Stimulated activated CD4-positive, alpha-beta T cell treated with anti-CD3 and anti-CD28 coated beads, Interleukin-15, amount 100 ng/mL, for 1 hour (primary cell): ENCODE measurements at places on chromosomes 2 and 18.

DNA sequence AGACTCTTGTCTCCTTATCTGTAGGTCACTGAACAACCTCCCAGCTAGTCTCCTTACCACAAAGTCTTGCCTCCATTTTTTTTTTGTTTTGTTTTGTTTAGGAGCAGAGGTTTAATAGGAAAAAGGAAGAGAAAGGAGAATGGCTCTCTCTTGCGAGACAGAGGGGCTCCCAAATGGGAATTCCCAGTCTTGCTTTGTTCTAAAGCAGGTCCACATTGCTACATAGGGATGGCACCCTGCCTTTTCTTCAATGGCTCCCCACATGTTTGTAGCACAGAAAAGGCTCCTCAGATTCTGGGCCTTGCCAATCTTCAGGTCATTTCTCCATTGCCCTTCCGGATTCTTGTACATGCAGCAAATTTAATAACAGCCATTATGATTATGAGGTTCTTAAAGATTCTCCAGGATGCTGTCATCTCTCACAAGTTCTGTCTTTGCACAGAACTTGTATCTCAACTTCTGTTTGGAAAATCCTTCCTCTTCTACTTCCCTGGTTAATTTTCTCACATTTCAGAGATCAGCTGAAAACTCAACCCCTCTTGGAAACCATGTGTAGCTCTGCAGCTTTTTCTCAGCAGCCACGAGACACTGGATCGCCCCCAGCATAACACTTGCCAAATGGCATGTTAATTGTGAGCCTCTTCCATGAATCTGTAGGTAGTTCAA, 23.6 kb downstream of the IL1F10 start:
- DNase-seq, result no peak

- DNase-seq, result no peak
Measured at GRCh38 chr2:194486326-194486725, 1170.7 kb upstream of the SLC39A10 start.

DNA sequence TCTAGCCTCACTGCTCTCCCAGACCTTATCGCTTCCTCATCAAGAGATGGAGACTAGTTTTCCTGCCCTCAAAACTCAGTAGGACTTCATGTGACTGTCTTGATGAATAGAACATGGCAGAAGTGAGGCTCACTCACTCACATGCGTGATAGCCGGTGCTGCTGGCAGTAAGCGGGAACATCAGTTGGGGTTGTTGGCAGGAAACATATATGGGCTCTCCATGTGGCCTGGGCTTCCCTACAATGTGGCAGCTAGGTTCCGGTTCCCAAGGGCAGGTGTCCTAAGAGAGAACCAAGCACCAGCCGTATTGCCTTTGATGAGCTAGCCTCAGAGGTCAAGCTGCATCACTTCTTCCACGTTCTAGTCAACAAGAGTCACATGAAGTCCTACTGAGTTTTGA, 15.2 kb upstream of the FAHD2A start:
- DNase-seq, result no peak

DNA sequence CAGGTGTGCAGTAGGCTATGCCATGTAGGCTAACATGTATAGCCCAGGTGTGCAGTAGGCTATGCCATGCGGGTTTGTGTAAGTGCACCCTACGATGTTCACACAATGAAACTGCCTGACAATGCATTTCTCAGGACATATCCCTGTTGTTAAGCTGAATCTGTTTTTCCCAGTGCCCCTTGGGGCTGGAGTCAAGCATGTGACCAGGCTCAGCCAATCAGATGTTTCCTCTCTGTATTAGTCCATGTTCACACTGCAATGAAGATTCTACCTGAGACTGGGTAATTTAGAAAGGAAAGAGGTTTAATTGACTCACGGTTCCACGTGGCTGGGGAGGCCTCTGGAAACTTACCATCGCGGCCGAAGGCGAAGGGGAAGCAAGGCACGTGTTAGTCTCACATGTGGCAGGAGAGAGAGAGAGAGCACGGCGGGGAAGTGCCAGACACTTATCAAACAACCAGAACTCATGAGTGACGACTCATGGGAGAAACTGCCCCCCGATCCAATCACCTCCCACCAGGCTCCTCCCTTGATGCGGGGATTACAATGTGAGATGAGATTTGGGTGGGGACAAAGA, 24.2 kb downstream of the ITM2C start:
- no peak for DNase-seq

- no peak for DNase-seq
Measured at GRCh38 chr18:26119246-26119645, 14.4 kb upstream of the PSMA8 start.

DNA sequence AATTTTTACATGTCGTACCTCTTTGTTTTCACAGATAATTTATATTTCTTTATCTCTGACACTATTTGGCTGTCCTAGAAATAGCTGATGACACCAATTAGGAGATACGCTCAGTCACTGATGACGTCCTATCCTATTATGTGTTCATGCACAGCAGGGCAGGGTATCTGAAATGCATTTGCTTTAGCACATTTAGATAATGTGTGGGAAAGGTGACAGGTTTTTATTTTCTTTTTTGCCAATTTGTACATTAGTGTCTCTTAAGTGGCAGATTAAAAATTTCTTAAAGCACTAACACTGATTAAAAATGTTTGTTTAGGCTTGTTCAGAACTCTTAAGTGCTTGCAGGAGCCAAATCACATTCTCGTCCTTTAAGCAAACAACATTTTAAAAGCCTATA, 39.7 kb downstream of the CDC42EP3 start:
- DNase-seq, result no peak

DNA sequence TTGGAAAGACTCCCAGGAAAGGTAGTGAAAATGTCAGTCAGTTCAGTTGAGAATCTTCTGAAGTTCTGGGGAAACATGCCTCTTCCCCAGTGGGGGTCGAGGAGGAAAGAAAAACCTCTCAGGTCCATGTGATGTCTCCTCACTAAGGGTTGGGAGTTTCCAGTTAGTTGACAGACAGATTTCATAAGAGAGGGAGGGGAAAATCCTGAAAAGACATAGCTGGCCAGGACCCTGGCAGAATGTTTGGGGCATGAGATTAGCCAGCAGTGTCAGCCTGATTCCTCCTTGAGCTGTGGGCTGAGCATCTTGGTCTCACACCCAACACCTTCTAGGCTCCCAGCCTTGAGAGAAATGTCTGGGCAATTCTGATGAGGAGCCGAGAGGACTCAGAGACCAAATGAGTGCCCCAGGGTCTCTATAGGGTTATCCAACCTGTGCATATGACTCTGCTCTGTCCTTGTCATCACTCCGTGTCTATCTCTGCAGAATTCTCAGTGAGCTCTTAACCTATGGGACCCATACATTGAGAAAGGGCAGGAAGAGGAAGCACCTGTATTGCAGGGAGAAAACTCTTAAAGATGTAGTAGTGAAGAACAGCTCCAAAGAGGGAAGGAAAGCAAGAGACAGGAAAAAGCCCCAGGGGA, 13.9 kb downstream of the BMP10 start:
- no peak for DNase-seq

- DNase-seq, result no peak
Measured at GRCh38 chr2:215773728-215774127, 239.6 kb downstream of the MREG start.

DNA sequence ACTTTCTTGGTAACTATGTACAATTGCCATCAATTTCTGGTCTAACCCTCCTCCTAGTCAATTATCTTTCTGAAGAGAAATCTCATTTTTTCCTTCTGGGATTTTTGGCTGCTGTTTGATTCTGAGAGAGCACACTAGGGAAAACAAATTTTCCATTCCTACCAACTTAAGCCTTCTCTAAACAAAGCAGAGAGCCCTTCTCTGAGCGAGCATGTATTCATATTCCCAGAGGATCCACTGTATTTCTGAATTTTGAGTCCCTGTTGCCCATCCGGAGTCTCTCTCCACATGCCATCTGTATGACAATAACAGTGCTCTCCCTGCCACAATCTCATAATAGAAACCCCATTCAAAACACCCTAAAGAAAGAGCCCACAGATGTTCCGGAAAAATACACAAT, 78.5 kb downstream of the MAIP1 start:
- no peak for DNase-seq

DNA sequence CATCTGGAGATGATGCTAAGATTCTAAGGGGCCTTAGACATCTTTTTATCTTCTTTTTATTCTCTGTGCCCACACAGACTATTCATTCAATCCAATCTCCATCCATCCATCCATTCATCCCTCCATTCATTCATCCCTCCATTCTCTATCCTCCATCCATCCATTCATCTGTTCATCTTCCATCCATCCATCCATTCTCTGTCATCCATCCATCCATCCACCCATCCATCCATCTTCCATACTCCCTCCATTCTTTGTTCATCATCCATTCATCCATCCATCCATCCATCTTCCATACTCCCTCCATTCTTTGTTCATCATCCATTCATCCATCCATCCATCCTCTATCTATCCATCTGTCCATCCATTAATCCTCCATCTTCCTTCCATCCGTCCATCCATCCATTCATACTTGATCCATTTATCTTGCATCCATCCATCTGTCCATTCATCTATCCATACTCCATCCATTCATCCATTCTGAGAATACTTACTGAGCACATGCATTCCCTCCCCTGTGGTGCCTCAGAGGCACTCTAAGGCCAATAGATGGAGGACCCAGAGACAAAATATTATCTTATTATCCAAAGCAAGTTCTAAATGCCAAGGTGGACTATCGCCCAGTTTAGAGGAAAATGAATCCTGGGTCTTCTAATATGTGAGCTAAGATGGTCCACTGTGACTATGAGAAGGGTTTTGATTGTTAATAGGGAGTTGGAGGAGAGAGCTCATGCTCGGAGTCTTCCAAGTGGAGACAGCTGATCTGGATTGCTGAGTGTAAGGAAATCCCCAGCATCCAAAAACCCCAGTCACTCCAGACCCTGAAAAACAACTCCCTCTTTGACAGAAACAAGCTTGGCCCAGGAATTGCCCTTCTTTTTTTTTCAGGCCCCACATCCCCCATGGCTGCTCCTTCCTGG, 152.6 kb upstream of the MYCN start:
- DNase-seq, result no peak

DNA sequence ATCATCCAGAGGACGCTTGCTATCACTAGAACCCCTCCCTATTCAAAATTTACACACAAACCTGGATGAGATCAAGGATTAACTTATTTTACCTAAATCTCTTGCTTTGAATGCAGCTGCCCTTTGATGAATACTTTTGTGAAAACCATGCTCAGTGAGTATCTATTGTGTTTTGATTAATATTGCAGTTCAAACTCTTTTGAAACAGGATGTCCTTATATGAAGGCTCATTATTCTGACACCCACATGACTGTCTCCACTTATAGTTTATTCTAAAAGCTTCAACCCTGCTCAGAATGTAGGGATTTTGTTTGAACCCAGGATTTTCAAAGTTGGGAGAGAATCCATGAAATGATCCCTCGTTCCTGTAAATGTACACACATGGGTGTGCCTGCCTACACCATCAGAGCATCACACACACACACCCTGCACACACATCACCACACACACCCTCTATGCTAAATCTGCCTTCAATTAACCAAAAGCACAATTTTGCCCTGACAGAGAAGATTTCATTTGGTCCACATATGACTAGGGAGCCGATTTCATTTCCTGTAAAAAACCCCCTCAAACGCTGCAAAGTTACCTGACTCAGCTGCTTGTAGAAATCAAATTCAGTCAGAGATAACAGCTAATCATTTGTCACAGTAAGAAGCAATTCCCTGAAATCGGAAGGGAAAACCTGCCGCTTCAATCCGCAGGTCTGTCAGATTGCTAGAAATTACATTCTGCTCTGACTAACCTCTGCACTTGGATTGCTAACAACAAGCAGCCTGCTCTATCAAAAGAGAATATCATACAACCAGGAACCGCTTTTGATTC, 65.2 kb downstream of the ZEB2 start:
- no peak for DNase-seq

GRCh38 chr2:147297820-147298219, 547.0 kb upstream of the ACVR2A start:
- DNase-seq, result peak; percentile 15

GRCh38 chr2:42336361-42336965, 24.6 kb downstream of the COX7A2L start:
- DNase-seq, result no peak

DNA sequence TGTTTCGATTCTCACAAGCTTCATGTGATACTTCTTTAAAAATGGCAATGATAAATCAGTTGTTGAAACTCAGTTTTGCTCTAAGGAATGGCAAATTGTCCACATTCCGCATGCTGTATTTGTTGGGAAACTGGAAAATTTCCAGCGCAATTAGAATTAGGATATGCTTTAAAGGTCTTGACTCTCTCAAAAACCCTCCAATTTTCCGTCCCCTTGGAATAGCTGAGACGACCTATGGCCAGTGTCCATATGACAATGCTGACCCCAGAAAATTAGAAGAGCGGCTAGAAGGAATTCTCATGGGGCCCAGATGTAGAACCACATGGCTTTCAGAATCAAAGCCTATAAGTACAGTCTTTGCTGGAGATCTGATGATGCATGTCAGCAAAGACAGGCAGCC, 170.8 kb downstream of the TMEM18 start:
- DNase-seq, result no peak

GRCh38 chr18:76736309-76736708, 86.0 kb upstream of the ZNF236 start:
- DNase-seq, result no peak

GRCh38 chr18:35982409-35983114, 10.1 kb downstream of the RMP24 start:
- DNase-seq, result no peak

GRCh38 chr18:1578505-1578904, 673.8 kb downstream of the ADCYAP1 start:
- DNase-seq, result no peak

DNA sequence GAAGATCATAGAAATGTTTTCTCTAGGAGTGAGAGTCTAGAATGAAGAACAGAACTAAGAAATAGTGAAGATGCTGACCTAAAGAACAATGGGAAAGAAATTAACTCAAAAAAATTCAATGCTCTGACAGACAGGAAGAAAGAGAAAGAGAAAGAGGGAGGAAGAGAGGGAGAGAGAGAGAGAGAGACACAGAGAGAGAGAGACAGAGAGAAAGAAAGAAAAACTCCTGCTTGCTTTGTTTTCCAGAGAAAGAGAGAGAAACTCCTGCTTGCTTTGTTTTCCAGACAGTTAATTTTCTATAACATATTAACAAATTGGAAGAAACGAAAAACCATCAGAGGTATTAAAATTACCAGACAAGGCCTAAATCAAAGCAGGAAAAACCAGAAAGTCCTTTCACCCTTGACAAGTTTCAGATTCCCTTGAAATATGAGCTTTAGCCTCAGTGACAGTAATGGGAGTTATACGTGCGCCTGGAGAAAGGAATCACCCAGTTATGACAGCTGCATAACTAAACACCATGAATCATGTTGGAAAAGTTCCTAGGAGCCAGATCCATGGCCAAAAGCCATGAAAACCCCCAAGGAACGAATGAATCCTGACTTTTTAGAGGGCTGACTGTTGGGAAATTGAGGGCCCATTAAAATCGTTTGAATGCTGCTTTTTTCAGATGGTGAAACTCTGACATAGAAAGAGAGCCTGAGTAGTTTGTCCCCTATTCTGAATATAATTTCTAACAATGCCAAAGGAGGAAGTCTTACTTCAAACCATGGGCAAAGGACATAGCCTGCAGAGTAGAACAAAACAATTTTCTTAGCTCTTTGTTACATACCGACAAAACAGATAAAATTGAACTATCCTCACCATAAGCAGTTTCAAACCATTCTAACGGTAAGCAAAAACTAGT, 228.6 kb upstream of the CHST9 start:
- no peak for DNase-seq
